SHP77 treated with DMSO at 0.1 percent for 48 hours (cell line): ENCODE measurements at places on chromosomes 6 and 20.

DNA sequence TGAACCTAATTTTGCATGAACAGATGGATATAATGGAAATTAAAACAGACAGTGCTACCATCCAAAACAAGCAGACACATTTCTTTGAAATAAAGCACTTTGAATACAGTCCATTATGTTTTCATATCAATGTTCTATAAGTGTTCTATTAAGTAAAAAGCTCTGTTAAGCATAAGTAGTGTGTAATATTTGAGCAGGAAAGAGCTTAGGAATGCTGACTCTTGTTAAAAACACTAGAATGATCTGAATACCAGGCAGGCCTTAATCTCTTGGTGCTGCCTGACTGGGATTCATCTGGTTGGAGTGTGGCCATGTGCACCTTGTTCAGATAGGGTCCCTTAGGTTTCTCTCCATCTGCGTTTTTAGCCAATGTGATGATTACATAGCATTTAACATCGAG, 130.9 kb downstream of the KIF6 start:
- no peak for DNase-seq

GRCh38 chr6:12048609-12049008, 36.5 kb downstream of the HIVEP1 start:
- DNase-seq: no peak

- no peak for DNase-seq
Measured at GRCh38 chr6:100470422-100471120, 5.8 kb upstream of the SIM1 start.

DNA sequence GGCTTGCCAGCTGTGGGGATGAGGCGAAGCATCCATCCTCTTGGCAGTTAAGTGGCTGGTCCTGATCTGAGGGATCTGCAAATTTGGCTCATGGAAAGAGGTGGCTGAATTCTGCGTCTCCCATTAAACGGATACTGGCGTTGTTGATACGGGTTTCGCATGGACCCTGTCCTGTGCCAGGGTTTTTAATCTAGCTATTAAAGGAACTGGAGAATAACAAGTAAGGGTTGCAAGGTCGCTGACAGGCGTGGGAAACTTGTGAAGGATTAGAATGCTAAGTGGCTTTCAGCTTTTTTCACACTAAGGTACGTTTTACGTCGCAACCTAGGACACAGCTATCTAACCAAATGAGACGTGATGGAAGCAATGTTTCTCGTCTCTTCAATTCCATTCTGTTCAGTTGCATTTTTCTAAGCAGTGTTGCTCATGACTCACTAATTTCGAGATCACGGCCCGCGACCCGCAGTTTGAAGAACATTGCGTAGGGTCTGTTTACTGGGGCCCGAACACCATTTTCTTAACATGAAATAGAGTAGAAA, 852 bp downstream of the GMNN start:
- no peak for DNase-seq

- no peak for DNase-seq
Measured at GRCh38 chr6:18207949-18208348, 52.7 kb downstream of the KDM1B start.

DNA sequence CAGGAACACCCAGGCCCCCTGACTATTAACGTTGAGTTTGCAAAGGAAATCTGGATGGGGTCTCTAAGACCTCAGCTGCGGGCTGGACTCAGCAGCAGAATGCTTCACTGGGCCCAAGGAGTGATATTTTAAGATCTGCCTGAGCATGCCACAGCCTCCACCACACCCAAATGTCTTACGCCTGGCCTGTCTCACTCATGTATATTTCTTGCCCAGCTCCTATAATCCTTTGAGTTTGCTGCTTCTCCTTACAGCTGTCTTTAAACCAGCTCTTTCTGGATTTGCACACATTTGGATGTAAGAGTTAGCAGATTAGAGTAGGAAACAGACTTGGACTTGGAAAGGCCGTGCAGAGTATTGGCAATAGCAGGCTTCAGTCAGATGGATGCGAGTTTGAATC, 16.4 kb downstream of the CASS4 start:
- DNase-seq: no peak

DNA sequence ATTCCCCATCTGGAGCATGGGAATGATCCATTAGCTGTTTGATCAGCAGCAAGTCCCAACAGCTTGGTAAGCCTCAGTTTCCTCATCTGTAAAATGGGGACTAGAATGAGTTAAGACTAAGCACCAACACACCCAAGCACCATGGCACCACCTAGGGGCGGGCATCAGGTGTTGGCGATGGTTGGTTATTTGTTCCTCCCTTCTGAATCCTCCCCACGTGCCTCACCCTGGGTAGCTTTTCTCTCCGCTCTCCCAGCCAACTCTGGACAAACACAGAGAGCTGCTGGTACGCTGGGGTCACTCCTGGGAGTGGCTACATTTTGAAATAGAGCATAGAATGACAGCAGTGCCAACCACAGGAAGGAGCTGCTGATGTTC, 13.3 kb upstream of the ITPR3 start:
- DNase-seq: no peak

GRCh38 chr6:49852975-49853374, 13.4 kb downstream of the CRISP1 start:
- DNase-seq: no peak

DNA sequence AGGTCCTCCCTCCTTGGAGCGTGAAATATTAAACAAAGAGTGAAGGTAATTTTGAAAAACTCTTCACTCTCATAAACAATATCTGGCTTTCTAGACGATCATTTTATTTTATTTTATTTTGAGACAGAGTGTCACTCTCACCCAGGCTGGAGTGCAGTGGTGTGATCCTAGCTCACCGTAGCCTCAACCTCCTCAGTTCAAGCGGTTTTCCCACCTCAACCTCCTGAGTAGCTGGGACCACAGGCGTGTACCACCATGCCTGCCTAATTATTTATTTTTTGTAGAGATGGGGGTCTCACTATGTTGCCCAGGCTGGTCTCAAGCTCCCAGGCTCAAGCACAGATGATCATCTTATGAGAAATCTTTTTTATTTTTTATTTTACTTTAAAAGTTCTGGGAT, 16.4 kb downstream of the ZNF831 start:
- no peak for DNase-seq

DNA sequence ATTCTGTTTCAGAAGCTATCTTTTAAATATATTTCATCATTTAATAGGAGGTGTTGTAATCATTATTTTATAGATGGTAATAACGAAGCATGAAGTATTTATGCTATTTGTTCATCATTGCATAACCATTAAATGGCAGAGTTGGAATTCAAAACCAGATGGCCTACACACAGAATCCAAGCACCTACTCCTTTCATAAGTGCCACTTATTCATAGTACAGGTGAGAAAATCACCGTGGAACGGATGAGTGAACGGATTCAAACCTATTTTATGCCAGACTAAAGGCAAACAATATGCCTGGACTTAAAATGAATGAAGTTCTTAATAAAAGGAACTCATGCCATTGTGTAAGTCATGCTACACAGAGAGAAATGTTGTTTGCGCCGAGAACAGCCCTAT, 397.9 kb upstream of the ADGRB3 start:
- DNase-seq: no peak

- DNase-seq: no peak
Measured at GRCh38 chr6:162512744-162513143, 214.8 kb downstream of the PRKN start.

GRCh38 chr6:53484476-53485280, 60.2 kb downstream of the GCLC start:
- DNase-seq: peak; percentile 60

DNA sequence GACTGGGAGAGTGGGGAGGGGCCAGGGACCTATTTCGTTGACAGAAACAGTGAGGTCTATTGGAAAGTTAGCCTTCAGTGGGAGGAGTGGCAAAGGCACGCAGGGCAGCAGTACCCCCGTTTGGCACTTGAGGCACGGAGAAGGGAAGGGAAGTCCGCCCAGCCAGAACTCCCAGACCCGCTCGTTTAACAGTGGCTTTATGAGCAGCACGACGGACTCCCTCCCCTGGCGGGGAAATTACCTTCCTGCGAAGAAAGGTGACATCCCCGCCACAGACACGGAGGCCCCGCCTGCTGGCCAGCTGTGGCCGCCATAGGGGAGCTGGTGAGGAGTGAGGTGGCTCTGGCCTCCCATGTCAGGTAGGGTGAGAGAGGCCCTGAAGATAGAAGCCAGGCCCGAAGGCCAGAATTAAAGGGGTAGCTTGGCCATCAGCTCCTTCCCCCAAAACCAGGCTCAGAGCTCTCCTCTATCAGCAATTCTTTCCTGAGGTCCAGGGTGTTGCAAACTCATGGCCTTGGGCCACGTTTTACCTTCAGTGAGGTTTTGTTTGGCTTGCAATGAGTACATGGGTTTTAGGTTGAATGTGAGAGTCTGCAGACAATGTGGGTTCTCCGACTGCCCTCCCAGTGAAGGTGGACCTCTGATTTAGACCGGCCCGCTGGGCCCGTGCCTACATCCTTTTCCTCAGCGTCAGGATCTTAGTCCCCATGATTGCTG, 123.7 kb downstream of the MRPL14 start:
- DNase-seq: no peak

GRCh38 chr6:15505463-15505918, 157.3 kb downstream of the DTNBP1 start:
- DNase-seq: no peak

DNA sequence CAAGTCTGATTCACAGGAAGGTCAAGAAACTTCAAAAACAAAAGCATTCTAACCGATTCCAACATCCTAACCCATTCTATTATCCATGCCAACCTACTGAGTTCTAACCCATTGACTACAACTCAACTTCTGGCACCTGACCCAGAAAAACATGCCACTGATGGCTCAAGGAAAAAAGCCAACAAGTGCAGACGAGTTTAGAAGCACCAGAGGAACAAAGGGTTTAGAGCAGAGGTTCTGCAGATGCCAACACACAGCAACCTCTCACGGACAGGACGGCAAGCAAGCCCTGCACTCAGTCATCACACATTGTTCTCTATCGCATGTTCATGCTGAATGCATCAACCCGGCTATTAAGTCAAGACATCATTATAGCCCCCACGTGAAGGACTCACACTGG, 25.2 kb upstream of the MC3R start:
- no peak for DNase-seq

DNA sequence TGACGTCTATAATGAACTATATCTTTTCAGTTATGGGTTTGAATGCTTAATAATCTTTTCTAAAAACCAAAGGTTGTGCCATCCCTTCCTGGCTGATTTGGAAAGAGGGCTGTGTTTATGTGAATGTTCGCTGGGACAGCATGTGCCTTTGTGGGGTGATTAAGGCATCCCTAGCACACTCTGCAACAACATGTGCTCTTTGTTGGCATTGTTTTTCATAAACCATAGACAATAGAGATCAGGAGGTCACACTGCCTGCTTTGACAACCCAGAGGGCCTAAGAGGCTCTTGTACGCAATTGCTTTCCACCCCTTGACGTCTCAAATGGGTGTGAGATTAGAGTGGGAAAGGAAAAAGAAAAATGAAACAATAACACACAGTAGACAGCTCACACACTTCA, 116.0 kb downstream of the LRRC1 start:
- DNase-seq: no peak

GRCh38 chr20:642398-643174, 10.4 kb downstream of the SRXN1 start:
- no peak for DNase-seq

DNA sequence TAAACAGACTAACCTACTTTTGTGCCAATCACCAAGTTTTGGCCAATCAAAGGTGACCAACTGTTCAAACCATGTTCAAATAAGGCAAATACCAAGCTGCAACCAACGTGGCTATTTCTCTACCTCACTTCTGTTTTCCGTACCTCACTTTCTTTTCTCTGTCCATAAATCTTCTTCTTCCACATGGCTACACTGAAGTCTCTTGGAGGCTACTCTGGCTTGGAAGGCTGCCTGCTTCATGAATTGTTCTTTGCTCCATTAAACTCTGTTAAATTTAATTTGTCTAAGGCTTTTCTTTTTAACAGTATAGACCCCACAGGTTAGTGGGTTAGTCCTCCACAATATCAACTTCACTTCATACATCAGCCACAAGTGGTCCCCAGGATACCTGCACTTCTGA, 58.8 kb downstream of the MKKS start:
- no peak for DNase-seq

DNA sequence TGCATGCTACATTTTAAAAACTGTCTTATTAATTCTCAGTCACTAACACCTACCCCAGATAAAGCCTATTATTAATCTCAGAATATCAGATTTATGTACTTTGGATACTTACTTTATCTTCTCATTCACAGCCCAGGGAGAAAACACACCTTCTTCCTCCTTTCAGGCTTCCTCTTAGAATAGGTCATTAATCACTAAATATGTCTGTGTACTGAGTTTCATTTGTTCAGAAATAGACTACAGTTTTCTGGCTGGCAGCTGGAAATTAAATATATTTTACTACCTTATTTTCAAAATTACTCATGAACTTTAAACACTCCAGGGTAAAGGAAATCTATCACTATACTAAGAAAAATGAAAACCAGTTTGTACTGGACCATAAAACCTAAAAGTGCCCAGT, 147.7 kb upstream of the DST start:
- no peak for DNase-seq

- no peak for DNase-seq
Measured at GRCh38 chr6:133805876-133806275, 83.0 kb upstream of the TCF21 start.

- DNase-seq: no peak
Measured at GRCh38 chr20:723756-724155, 44.5 kb downstream of the SLC52A3 start.

- no peak for DNase-seq
Measured at GRCh38 chr6:129497481-129498441, 212.2 kb downstream of the ARHGAP18 start.

- no peak for DNase-seq
Measured at GRCh38 chr20:58141971-58142842, 86.2 kb downstream of the ANKRD60 start.

GRCh38 chr6:148146717-148147462, 195.7 kb upstream of the SASH1 start:
- DNase-seq: no peak

DNA sequence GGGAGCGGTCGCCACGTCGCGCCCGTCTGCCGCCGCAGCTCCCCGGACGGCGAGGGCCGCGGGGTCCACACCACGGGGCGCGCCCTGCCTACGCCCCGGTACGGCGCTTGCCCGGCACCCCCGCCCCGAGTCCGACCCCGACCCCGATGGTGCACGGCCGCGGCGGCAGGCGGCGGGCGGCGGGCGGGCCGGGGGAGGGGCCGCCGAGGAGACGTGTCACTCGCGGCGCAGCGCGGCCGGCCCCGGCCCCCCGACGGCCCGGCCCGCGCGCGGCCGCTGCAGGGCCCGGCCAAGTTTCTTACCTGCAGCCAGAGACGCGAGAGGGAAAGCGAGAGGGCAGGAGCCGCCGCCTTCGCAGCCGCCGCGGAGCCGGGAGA, 328 bp downstream of the RRBP1 start:
- no peak for DNase-seq
